ENCODE measurements at places on chromosomes 7 and 10. TPM values are rescaled to one million over a fixed set of nuclear protein-coding genes. Genes with fewer than 3 reads are reported as not detected.

The FAM13C gene
- 125 TPM for total RNA-seq

The SMIM30 gene
- total RNA-seq, result 98.8 TPM

The PLEKHS1 gene
- total RNA-seq, result not detected

The LIPJ gene
- not detected for total RNA-seq

The AMPH gene
- 5.8 TPM for total RNA-seq

The PAX4 gene
- not detected for total RNA-seq

The RELN gene
- total RNA-seq, result not detected

The CPED1 gene
- total RNA-seq, result 35.5 TPM

The UBE3C gene
- 73.9 TPM for total RNA-seq

The CYP3A4 gene
- total RNA-seq, result not detected

The KLF14 gene
- total RNA-seq, result 0.51 TPM

- H3K4me1 ChIP-seq, result peaks cover 19% of the 10 kb centered on the region
- no peak overlapping the region for H3K4me3 ChIP-seq
- H3K27me3 ChIP-seq, result no peaks in the 10 kb centered on the region
- no peaks in the 10 kb centered on the region for H3K36me3 ChIP-seq
- H3K27ac ChIP-seq, result no peak overlapping the region
Measured at GRCh38 chr7:33965183-33965744, 59.9 kb downstream of the BMPER start.

DNA sequence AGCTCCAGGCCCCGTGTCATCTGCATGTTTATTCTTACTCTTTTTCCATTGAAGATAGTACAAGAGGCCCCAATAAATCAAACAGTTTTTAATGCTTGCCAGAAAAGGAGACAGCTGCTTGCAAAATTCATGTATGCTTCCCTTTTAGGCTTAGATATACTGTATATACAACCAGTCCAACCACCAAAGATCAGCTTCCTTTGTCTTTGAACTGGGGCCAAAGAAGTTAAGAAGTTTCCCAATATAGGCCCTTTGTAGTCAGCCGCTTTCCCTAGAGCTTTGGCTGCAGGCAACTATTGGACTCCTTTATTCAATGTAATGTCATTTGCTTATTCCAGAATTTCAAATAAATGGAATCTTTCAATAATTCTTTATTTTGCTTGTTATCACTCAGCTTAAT, 1395.0 kb downstream of the GATA3 start:
- H3K27ac ChIP-seq, result no peak overlapping the region
- no peaks in the 10 kb centered on the region for H3K36me3 ChIP-seq
- no peaks in the 10 kb centered on the region for H3K4me1 ChIP-seq
- no peak overlapping the region for H3K4me3 ChIP-seq
- no peak for DNase-seq

DNA sequence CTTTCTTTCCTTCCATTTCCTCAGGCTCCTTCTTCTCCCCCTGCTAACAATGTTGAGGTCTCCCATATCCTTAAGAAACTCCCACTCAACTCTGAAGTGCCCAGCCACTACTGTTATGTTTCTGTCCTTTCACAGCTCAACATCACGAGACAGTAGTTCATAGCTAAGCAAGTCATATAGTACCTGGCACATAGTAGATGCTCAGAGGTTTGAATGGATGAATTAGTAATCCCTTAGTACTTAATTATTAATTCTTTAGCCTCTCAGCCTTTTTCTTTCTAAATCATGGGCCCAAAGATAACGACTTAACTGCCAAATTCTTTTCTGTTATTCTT, 22.6 kb downstream of the CSGALNACT2 start:
- H3K27ac ChIP-seq, result no peak overlapping the region
- no peak overlapping the region for H3K4me3 ChIP-seq
- no peak for DNase-seq
- no peaks in the 10 kb centered on the region for H3K27me3 ChIP-seq
- peaks cover 12% of the 10 kb centered on the region for H3K4me1 ChIP-seq

DNA sequence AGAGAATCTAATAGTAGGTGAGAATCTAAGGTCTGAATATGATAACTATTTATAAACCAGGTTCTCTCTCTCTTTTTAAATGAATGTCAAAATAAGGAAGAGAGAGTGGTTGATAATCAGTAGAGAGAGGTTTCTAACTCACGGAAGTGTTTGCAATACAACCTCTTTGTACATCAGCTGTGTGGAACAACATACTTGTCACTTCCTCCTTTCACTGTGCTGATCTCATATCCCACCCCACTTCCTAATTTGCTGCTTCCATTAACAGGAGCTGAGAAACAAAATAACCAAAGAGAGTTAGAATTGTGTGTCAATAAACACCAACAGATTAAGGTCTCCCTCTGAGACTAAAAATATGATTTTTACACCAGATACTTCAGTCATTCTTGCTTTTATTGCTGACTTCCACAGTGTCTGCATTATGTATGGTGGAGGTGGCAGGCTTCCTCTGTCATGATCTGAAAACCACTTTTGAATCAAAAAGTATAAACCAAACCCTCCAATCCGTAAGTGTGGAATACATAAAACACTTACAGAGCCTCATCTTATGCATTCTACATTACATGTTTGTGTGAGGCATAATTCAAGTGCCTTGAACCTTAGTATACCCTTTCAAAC, 25.0 kb downstream of the CACUL1 start:
- no peak for DNase-seq
- H3K4me1 ChIP-seq, result peaks cover 86% of the 10 kb centered on the region
- no peaks in the 10 kb centered on the region for H3K36me3 ChIP-seq
- H3K27ac ChIP-seq, result peak overlapping the region; percentile 45

DNA sequence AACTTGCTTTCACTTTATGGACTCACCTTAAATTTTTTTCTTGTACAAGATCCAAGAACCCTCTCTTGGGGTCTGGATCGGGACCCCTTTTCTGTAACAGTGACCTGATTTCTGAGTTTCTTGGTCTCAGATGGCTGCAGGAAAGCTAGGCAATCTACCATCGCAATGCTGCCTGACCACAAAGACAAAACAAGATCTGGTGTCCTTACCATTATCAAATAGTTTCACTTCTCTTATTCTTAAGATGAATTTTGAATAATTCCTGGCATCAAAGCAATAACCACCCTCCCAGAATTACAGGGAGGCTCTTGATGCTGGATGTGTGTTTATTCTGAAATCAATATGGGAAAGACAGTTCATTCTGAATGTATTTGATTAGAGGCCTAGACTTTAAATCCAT, 77.4 kb upstream of the FRMD4A start:
- H3K4me1 ChIP-seq, result no peaks in the 10 kb centered on the region
- H3K27ac ChIP-seq, result no peak overlapping the region
- H3K36me3 ChIP-seq, result no peaks in the 10 kb centered on the region

GRCh38 chr7:134449680-134450079, 9.2 kb downstream of the AKR1B1 start:
- H3K4me1 ChIP-seq, result peaks cover 43% of the 10 kb centered on the region
- no peak overlapping the region for H3K4me3 ChIP-seq
- DNase-seq, result no peak
- no peak overlapping the region for H3K27ac ChIP-seq
- peaks cover 2% of the 10 kb centered on the region for H3K36me3 ChIP-seq

GRCh38 chr7:117717357-117717756, 155.9 kb downstream of the CTTNBP2 start:
- H3K4me3 ChIP-seq, result no peak overlapping the region
- H3K27me3 ChIP-seq, result no peaks in the 10 kb centered on the region
- no peak for DNase-seq
- H3K27ac ChIP-seq, result no peak overlapping the region
- H3K36me3 ChIP-seq, result no peaks in the 10 kb centered on the region

GRCh38 chr7:156368053-156368843, 272.3 kb upstream of the RNF32 start:
- H3K27ac ChIP-seq, result no peak overlapping the region
- no peaks in the 10 kb centered on the region for H3K27me3 ChIP-seq
- no peaks in the 10 kb centered on the region for H3K36me3 ChIP-seq
- H3K4me3 ChIP-seq, result no peak overlapping the region

DNA sequence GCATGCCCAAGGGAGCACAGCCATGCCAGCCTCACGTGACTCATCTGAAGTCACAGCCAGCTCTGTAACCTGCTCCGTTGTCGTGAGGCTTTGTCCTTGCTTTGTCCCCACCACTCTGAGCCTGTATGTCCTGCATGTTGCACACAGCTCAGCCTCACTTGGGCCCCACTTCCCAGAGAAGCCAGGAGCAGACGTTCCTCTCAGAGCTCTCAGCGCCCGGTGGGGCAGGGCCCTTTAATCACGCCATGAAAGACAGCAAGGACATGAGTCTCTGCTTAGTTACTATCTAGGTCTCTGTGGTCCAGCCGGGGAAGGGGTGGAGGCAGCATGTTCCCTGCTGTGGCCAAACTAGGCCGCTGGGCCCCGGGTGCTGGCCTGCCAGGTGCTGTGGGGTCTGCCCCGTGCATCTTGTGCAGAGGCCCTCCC, 127.4 kb upstream of the FAM20C start:
- H3K36me3 ChIP-seq, result no peaks in the 10 kb centered on the region
- no peak overlapping the region for H3K4me3 ChIP-seq
- H3K27me3 ChIP-seq, result no peaks in the 10 kb centered on the region
- peaks cover 3% of the 10 kb centered on the region for H3K4me1 ChIP-seq
- DNase-seq, result peak; percentile 49
- H3K27ac ChIP-seq, result peak overlapping the region; percentile 61

GRCh38 chr10:132641966-132642731, 104.6 kb downstream of the INPP5A start:
- H3K27me3 ChIP-seq, result no peaks in the 10 kb centered on the region
- DNase-seq, result no peak
- H3K4me3 ChIP-seq, result no peak overlapping the region
- H3K4me1 ChIP-seq, result no peaks in the 10 kb centered on the region

DNA sequence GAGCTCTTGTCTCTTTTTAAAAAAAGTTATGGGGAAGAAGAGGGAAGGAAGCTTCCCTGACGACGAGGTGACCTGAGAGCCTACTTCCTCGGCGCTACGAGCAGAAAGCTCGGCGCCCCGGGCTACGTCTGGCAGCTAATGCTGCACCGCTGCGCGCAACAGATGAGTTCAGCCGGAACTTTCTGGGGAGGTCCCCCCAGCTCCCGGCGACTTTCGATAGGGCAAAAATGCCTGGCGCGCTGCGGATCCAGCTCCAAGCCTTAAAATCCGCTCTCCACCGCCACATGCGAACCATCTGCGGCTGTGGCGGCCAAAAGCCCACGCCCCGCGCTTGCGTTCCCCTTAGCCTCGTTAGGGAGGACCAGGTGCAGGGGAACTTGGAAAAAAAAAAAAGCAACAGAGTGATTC, 621 bp downstream of the P4HA1 start:
- H3K4me1 ChIP-seq, result peaks cover 58% of the 10 kb centered on the region
- peak overlapping the region; percentile 100 for H3K27ac ChIP-seq
- no peaks in the 10 kb centered on the region for H3K27me3 ChIP-seq
- H3K4me3 ChIP-seq, result peak overlapping the region; percentile 99

DNA sequence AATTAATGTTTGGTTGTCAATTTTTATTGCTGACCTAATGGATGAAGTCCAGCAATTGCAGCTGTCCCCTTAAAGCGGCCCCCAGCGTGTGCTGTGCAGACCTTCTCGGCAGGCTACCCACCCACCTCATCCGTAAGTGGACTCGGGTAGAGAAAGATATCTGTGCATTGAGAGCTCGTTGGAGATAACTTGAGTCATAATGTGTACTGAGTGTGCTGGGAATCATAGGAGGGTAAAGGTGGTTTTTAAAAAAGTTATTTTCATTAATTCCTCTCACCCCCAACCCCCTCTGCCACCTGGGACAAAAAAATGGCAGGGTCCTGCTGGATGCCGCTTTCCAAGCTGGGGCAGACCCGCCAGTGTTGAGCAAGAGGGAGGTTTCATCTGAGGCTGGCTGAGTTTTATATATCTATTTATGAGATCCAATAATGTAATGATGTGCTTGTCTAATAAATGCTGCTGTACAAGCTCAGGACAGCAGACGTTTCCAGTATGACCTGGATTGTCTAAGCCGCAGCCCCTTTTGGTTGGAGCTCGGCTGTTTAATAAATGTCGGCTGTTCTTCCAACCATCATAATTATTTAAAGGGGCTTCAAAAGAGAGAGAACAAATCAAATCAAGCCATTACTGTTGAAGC, 119.1 kb downstream of the NKX6-2 start:
- H3K4me3 ChIP-seq, result no peak overlapping the region
- H3K36me3 ChIP-seq, result no peaks in the 10 kb centered on the region
- H3K4me1 ChIP-seq, result no peaks in the 10 kb centered on the region
- H3K27ac ChIP-seq, result no peak overlapping the region
- H3K27me3 ChIP-seq, result no peaks in the 10 kb centered on the region

GRCh38 chr7:95886501-95887090, 114.2 kb downstream of the DYNC1I1 start:
- no peak for DNase-seq
- no peaks in the 10 kb centered on the region for H3K4me1 ChIP-seq
- H3K27ac ChIP-seq, result no peak overlapping the region
- no peaks in the 10 kb centered on the region for H3K36me3 ChIP-seq

GRCh38 chr7:20200971-20201370, 16.2 kb downstream of the MACC1 start:
- H3K27ac ChIP-seq, result no peak overlapping the region
- DNase-seq, result no peak
- H3K4me3 ChIP-seq, result no peak overlapping the region
- H3K36me3 ChIP-seq, result no peaks in the 10 kb centered on the region

GRCh38 chr10:11553773-11554381, 57.6 kb downstream of the USP6NL start:
- no peak for DNase-seq
- no peaks in the 10 kb centered on the region for H3K36me3 ChIP-seq
- no peak overlapping the region for H3K27ac ChIP-seq
- no peak overlapping the region for H3K4me3 ChIP-seq
- H3K4me1 ChIP-seq, result no peaks in the 10 kb centered on the region

DNA sequence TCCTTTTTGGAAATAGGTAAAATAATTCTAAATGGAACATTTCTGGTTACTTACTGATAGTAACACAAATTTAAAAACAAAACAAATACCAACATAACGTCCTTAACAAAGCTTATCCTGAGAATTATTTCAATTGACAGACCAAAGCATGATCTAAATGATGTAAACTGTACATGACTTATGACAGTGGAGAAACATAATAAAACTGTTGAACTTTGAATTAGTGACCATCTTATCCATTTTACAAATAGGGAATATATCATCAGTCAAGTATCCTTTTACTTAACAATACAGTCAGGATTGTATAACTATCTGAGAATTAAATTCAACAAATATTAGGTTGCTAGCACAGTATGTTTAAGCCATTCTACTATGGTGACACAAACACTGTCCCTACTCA, 2.4 kb downstream of the IPMK start:
- H3K36me3 ChIP-seq, result no peaks in the 10 kb centered on the region
- no peaks in the 10 kb centered on the region for H3K27me3 ChIP-seq
- no peak for DNase-seq
- peak overlapping the region; percentile 95 for H3K27ac ChIP-seq
- H3K4me1 ChIP-seq, result peaks cover 15% of the 10 kb centered on the region
